ENCODE measurements at places on chromosomes 7 and 10. TPM values are rescaled to one million over a fixed set of nuclear protein-coding genes. Genes with fewer than 3 reads are reported as not detected.

HOXA11 gene
- not detected for total RNA-seq

WDR91 gene
- 30.0 TPM for total RNA-seq

GRCh38 chr10:119543814-119544642 lies 1.5 kb upstream of the RGS10 start:
- H3K4me1 ChIP-seq: peaks cover 4% of the 10 kb centered on the region
- H3K27me3 ChIP-seq: peaks cover 6% of the 10 kb centered on the region
- no peak overlapping the region for H3K27ac ChIP-seq
- no peak for DNase-seq

PTPN20 gene
- 2.6 TPM for total RNA-seq

GRCh38 chr10:2856598-2856997 lies 210.8 kb upstream of the PFKP start:
- H3K27ac ChIP-seq: no peak overlapping the region
- H3K4me1 ChIP-seq: no peaks in the 10 kb centered on the region
- no peak for DNase-seq
- peaks cover 5% of the 10 kb centered on the region for H3K27me3 ChIP-seq
- H3K4me3 ChIP-seq: no peak overlapping the region

CHAT gene
- total RNA-seq: not detected

DNA sequence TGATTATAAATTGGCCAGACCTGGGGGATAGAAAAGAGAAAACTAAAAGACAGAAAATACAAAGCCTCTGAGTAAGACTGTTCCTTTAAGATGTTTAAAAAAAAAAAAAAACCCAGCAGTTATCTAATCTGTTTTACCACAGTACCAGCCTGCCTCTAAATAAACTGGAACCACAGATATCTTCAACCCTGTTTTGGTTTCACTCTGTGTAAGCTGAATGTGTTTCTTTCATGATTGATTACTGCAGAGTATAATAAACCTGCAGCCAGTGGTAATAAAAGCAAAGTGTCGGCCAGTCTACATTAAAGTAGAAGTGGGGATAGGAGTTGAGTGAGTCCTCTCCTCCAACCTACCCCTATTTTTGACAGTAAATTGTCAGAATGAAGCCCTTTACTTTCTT lies 40.6 kb downstream of the MGAM2 start:
- H3K4me3 ChIP-seq: no peak overlapping the region
- peaks cover 10% of the 10 kb centered on the region for H3K27me3 ChIP-seq
- DNase-seq: no peak
